ENCODE measurements at places on chromosomes 7 and 10.

GRCh38 chr7:33392148-33392547 lies 262.8 kb downstream of the BBS9 start:
- no peak for DNase-seq

DNA sequence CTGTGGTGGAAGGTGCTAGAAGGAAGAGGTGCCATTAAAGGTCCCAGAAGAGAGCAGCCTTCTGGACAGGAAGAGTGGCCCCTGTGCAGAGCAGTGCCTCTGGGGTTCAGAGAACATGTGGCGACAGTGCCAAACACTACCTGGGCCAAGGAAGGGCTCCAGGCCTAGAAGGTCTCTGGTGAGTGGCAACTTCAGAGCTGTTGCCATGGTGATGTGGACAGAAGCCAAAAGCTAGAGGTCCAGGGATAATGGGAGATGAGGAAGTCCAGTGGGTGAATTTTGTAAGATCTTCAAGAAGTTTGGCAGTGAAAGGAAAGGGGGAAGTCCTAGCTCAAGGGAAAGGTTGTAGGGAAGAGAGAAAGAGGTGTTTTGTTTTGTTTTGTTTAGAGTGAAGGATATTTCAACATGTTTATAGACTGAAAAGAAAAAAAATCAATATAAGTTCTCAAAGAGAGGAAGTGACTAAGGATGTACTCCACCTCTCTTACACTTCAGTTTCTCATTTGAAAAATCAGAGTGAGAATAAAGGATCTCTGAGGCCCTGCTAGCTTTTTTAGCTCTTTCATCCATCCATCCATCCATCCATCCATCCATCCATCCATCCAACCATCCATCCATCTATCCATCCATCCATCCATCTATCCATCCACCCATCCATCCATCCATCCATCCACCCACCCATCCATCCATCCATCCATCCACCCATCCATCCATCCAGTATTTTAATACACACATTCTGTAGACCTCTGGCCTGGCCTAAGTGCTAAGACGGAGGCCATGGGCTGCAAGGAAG lies 77.1 kb upstream of the DUSP5 start:
- no peak for DNase-seq

DNA sequence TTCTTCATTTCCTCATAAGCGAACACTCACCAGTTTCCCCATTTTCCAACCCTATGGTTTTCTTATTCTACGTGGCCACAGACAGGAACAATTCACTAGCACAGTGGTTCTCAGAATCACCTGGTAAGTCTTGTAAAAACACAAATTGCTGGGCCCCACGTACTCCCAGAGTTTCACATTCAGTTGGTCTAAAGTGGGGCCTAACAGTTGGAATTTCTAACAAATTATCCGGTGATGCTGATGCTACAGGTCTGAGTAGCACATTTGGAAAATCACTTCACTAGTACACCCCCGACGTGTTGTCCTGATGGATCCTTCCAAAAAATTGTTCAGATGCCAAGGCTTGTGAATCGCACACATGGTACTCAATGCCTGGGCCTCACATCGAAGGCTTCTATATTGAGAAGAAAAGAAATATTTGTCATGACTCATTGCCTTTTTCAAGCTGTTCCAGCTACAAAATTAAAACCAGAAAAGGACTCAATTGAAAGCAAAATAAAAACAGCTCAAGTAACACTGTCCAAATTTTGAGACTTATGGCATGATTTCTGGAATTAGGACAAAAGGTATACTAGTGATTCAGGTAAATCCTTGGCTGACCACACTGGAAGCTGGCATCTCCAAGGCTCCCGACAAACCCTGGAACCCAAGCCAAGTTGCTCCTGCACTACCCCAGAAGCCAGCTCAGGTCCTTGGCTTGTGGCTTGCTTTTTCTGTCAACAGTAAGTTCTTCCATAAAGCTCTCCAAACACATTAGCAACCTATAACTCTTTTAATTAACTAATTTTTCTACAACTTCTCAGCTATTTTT lies 12.9 kb upstream of the VIM start:
- no peak for DNase-seq

DNA sequence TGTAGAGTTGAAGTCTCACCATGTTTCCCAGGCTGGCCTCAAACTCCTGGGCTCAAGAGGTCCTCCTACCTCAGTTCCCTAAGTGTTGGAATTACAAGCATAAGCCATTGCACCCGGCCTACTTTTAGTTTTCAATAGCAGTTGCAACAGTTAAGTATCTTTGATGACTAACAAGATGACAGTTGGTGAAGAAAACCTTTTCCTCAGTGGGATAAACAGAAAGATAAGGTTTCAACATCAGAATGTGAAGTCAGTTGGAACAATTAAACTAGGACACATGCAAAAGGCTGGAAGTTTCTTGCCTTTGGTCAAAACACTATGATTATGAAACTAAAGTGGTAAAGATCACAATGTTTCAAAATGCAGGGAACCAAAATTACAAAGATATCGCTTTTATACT lies 169.2 kb downstream of the ZNF438 start:
- DNase-seq = no peak

GRCh38 chr7:83065714-83066113 lies 97.0 kb downstream of the PCLO start:
- DNase-seq = no peak

- no peak for DNase-seq
Observed at GRCh38 chr10:88233870-88234269, 349.2 kb downstream of the RNLS start.

DNA sequence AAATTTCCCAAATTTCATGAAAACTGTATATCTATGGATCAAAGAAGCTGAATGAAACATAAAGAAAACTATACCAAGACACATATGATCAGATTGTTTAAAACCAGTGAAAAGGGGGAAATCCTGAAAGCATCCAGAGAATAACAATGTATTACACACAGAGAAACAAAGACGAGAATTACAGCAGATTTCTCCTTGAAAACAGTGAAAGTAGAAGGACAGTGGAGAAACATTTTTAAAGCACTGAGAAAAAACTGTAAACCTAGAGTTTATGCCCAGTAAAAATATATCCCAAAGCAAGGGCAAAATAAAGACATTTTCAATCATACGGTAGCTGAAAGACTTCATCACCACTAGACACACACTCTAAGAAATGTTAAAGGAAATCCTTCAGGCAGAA lies 121.0 kb downstream of the DPY19L1 start:
- DNase-seq = no peak

- DNase-seq = no peak
Observed at GRCh38 chr7:3068530-3068929, 24.9 kb upstream of the CARD11 start.

- no peak for DNase-seq
Observed at GRCh38 chr7:156823435-156823834, 69.5 kb downstream of the LMBR1 start.

DNA sequence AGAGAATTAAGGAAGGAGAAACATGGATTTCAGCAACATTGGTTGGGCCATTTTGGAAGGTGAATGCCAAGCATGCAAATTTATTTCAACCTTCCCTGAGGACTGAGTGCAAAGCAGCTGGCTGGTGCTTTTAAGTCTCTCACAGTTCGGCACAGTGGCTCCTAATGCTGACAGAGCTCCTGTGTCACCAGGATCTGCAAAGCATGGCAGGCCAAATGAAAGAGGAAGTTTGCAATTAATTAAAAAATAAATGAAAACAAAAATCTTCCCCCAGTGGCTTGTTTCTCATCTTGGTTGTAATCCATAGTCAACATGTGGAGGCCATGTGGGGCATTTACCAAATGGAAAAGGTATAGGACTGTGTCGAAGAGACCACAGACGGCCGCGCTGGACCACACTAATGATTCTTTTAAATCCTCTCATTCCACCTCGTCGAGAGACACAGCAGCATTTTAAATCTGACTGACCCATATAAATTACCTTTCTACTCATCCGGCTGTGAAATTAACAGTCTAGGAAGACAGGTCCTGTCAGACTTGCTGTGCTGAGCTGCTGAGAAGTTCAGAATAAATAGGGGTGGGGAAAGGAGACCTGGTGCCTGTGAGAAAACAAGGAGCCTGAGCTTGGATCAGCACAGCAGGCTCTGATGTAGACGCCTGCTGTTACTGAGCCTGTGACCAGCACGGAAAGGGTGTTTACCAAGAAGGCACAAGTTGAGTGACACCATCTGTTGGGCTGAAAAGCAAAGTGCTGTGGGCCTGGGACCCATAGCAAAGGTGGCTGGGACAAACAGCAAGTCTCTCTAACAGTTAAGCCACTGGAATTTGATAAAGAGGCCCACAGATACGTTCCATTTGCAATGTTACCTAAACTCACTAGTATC lies 136.0 kb upstream of the COL1A2 start:
- no peak for DNase-seq

DNA sequence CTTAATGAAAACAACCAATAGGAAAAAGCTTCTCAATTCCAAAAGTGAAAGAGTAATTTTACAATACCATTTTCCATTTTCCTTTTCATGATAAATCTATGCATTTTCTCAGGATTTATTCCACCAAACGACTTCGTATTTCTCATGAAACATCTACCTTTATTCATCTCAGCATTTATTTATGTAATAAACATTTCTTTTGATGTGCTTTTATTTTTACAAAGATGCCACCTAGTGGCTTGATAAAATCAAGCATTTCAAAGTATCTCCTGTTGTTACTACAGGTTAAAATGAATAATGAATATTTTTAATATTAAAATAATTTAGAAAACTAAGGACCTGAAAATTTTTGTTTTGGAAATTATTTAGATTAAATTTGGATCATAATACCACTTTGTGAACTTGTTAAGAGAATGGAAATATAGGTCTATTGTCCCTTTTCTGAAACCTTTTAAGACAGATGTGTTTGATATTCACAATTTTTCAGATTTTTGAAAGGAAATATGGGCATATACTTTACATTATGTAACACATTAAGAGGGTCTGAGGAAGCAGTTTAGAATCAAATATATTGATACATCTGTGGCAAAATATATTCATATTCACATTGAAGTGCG lies 2.7 kb upstream of the IQUB start:
- no peak for DNase-seq

- DNase-seq = no peak
Observed at GRCh38 chr10:112875476-112876267, 74.4 kb upstream of the TCF7L2 start.
